Activated naive CD8-positive, alpha-beta T cell treated with anti-CD3 and anti-CD28 coated beads, Interleukin-2, amount 10 ng/mL, durations not matched to agents 7 days and 5 days (primary cell): ENCODE measurements at places on chromosomes 16 and 17.

DNA sequence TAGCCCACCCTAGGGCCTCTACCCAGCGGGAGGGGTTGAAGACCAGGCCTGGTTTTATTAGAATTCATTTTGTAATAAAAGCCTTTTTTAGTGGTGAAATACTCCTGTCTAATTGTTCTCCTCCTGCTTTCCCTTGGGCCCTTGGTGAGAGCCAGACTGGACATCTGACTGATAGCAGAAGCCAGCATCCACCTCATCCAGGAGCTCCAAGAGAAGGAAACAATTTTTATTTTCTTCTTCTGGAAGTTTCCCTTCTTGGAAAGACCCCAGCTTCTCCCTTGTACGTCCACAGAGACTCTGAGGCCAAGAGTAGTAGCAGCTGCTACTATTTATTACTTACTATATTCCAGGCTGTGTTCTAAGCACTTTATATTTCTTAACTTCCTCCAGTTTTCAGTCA, 4.0 kb upstream of the PHKG2 start:
- DNase-seq, result no peak

DNA sequence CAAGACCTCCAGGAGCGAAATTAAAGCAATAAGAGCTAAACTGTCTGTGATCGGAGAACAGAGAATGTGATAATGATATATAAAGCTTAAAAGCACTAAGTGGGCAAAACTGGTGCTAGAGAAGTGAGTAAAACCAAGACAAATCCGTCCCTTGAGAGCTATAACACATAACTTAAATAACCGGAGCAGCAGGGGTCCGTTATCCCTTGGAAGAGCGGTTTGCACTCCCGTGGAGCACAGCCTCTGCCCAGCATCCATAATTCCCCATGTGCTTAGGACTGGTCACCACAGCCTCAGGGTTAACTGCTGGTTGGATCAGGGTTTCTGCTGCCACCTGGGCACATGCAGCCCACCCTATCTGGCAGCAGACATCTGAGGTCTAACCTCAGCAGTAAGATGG, 489.0 kb downstream of the NPIPA7 start:
- DNase-seq, result no peak

DNA sequence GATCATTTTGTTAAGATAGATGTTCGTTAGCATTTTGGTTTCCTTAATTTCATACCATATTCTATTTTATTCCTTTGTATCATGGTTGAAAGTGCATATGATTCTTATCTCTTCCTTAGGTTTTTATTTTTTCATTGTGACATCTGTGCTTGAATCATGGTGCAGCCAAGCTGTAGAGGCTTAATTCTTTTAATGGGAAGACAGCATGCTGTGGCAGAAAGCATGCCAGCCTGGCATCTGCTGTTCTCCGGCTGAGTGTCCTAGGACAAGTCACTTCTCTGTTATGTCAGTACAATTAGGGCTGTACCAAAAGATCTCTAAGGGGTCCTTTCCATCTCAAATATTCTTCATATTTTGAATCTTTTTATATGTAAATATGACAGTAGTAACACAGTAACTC, 68.5 kb upstream of the PMFBP1 start:
- no peak for DNase-seq

- DNase-seq, result no peak
Observed at GRCh38 chr17:36600465-36600864, 918 bp upstream of the MRM1 start.

GRCh38 chr17:4908301-4908700, 5.4 kb upstream of the CHRNE start:
- DNase-seq, result peak; percentile 41

DNA sequence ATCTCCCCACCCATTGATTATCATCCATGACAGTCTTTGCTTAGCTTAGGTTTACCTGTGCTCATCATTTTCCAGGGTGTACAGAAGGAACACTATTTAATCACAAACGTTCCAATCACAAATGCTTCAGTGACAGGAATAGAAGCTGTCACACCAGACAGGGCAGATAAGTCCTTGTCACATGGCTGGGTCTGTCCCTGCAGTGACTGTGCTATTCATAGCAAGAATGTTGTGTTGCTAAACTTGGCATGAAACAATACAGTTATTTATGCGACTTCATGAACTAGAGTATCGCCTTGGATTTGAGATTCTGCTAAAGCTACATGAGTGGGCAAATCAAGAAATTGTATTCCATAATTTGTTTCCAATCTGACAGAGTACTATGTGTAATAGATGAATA, 108.4 kb downstream of the CDH13 start:
- no peak for DNase-seq

DNA sequence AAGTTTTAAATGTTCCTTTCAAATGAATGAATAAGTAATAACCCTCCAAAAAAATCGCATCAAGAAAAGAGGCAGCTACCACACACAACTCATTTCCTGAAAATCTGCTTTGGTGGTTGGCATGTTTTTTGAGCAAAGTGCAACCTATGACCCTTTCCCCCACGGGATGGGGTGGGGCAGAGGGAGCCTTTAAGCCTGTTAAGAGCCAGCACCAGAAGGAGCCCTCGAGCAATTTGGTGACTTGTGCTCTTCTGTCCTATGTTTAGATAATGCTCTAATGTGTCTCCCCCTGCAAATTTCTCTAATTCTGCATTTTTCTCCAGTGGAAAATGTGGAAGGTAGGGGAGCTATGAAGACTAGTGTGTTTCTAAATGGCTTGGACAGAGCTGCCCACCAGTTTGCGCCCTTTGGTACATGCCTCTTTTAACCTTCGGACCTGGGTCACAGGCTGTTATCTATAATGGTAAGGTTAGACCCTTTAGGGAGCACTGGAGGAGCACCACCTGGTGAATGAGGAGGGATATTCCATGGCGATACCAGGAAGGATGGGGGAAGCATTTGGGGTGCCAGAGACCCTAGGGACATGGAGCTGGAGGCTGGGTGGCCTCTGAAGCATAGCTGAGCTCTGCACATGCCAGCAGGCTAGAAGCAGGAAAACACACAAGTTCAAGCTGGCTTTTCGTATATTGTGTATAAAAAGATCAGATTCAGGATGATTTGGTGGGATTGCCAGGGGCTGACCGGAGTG, 1.6 kb downstream of the PYCARD start:
- no peak for DNase-seq

GRCh38 chr16:21602785-21603184, 3.4 kb downstream of the METTL9 start:
- DNase-seq, result no peak

DNA sequence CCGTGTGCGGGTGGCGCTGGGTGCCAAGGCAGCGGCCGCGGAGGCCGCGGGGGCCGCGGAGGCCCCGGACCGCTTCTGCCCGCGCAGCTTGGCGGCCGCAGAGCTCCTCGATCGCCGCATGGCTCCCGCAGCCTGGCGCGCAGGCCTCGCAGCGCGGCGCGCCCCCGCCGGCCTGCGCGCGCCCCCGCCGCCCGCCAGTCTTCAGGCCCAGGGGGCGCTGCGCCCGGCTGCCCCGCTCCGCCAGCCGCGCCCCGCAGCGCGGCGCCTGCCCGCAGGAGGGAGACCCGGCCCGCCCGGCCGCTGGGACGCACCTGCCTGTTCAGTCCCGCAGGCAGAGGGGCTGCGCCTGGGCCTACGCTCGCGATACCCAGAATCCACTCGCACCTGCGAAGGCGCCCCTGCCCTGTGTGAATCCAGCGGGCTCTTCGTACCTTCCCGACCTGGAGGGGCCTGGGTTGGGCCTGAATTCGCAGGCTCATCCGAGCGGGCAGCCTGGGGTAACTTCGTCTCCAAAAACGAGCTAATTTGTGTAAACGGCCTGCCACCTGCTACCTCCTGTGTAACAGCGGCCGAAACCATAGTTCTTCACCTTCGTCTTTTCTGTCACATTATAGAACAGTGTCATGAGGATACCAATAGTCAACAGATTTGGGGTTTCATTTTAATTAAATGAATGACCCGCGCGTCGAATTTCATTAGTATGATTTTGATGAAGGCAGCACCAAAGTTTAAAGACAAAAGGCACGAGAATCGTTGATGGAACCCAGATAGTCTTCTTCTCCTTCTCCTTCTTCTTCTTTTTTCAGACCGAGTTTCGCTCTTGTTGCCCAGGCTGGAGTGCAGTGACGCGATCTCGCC, at the start of gene CENPV:
CENPV (minus strand) TSS at position 153 of the 858 bp plus-strand sequence; CDS start at position 120, 33 bp downstream.
- DNase-seq, result peak; percentile 83

DNA sequence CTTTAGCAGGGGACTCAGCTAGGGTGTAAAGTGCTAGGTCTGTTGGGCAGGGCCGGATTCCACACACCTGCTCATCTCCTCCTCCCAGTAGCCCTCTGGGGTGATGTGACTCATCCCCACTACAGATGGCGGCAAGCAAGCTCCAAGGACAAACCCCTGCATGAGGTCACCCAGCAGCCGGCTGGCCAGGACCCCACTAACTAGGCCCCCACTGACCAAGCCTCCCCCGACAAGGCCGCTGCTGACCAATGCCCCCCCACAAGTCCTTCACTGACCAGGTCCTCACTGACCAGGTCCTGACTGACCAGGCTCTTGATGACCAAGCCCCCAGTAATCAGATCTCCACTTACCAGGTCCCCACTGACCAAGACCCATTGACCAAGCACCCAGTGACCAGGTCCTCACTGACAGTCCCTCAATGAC, 36.7 kb downstream of the TNFRSF13B start:
- no peak for DNase-seq

DNA sequence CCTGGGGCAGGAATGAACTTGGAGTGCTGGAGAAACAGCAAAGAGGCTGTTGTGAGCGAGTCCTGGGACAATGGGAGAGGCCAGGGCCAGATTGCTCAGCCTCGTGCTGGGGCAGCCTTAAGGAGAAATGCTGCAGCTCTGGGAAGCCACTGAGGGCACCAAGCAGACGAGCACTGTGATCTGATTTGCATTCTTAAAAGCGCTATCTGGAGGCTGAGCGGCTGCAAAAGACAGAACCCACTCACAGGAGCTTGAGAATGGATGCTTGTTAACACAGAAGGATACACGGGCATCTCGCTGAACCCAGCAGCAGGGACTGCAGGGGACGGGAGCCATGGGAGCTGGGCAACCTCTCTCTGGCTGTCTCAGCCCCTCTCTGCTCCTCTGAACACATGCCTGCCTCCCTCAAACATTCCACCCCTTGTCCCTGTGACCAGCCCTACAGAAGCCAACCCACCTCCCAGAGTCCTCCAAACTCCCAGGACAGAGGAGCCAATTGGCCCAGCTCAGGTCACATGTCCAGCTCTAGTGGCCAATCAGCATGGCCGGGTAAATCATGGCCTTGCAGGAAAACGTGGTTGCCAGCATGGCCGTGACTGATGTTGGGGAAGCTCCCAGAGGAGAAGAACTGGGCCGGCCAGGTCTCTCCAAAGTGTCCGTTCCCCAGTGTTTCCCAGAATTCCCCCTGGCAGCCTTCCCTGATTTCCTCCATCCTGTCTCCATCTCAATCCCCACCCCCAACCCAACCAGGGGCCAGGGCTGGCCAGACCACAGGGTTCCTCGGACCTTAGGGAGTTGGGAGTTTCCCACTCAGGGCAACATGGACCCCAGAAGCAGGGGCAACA, 60.3 kb downstream of the GSG1L start:
- DNase-seq, result no peak

- DNase-seq, result no peak
Observed at GRCh38 chr17:61511480-61512182, 59.4 kb downstream of the TBX4 start.

GRCh38 chr16:54645345-54645744, 285.3 kb upstream of the IRX5 start:
- DNase-seq, result no peak

GRCh38 chr16:57937861-57938260, 33.1 kb downstream of the CNGB1 start:
- DNase-seq, result no peak

DNA sequence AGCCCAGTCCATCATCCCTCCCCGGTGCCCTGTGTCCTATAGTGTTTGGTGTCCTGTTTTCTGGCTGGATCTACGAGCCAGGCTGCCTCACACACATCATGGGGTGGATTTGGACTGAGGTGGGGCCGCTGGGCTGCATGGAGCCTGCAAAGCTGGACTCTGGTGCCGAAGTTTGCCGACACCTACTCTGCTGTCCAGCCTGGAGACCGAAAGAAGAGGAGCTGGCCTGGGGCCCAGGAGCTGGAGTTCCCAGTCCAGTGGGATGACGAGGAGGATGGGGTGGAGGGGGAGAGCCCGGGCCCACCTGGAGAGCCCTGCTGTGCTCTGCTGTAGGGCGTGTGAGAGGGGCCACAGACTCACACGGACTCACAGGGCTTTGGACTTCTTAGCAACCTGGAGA, 40.3 kb upstream of the ENPP7 start:
- no peak for DNase-seq

- peak; percentile 55 for DNase-seq
Observed at GRCh38 chr17:77528516-77529327, 388.0 kb downstream of the SEC14L1 start.

DNA sequence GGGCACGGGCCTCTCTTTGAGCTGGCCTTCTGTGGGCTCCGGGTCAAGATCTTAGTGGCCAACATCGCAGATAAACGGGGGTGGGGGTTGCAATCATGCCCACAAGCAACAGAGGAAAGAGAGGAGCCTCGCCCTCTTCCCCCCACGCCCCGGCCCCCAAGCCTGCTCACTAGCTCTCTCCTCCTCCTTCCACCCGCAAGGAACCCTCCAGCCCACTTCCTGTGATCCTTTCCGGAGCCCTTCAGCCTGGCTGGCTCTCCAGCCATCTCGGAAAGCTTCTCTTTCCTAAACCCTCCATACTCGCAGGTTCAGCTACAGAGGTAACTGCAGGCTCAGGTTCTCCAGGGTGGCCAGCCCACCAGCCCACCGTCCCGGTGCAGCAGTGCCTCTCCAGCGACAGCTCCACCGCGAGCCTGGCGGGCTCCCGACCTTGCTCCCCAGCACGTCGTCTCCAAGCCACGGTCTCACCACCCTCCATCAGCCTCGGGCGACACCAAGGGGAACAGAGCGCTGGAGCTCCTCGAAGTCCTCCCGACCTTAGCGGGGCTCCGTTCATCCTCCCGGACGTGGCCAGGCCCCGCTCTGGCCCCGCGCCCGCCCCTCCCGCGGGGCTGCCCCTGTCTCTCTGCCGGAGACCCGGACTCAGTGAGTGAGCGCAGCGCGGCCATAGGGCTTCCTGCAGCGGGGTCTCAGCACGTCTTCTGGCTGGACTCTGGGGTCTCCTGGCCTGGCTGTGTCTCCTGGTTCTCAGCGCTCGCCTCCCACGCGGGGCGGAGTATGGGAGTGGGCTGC, 12.9 kb upstream of the ODF4 start:
- peak; percentile 60 for DNase-seq

DNA sequence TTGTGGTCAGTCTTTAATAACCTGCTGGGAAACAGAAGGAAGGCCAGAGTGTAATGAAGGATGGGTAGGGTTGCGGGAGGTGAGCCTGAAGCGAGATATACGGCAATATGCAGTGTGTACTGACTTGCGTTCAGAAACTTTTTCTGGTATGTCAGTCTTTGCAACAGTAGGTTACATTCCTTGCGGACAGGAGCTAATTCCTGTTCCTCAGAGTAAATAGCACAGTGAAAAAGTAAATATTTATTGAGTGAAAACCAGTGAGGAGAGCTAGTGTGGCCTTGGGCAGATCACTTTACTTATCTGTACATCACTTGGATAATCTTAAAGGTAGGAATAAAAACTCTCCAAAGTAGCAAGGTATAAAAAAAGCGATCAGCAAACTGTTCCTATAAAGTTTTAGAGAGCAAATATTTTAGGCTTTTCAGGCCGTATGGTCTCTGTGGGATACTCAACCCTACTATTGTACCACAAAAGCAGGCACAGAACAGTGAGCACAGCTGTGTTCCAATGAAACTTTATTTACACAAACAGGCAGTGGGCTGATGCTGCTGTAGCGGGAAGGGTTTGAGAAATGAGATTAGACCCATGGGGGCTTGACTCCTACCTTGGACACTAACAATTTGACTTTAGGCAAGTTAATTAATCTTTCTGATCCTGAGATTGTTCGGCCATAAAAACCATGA, 348.0 kb downstream of the UTP18 start:
- DNase-seq, result no peak

GRCh38 chr17:30379303-30379902, 676 bp downstream of the CPD start:
- peak; percentile 55 for DNase-seq
